ENCODE measurements at places on chromosomes 12 and 14.

GRCh38 chr14:100777818-100778525 lies 47.9 kb upstream of the MEG3 start:
- DNase-seq, result no peak

- DNase-seq, result no peak
Measured at GRCh38 chr14:28163233-28163632, 603.4 kb upstream of the FOXG1 start.

DNA sequence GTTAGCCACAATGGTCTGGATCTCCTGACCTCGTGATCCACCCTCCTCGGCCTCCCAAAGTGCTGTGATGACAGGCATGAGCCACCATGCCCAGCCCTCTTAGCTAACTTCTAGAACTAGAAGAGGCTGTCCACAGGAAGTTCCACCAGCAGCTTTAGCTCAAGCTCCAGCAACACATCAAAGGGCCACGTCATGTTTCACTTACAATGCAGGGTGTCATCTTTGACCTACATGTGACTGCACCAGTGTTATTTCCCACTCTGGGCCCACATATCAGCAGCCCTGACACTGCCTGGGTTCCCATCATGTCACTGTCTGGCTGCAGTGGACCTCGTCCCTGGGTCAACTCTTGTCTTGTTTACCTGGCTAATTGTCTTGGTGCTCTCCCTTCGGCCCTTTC lies 147.2 kb downstream of the GRIN2B start:
- DNase-seq, result no peak

DNA sequence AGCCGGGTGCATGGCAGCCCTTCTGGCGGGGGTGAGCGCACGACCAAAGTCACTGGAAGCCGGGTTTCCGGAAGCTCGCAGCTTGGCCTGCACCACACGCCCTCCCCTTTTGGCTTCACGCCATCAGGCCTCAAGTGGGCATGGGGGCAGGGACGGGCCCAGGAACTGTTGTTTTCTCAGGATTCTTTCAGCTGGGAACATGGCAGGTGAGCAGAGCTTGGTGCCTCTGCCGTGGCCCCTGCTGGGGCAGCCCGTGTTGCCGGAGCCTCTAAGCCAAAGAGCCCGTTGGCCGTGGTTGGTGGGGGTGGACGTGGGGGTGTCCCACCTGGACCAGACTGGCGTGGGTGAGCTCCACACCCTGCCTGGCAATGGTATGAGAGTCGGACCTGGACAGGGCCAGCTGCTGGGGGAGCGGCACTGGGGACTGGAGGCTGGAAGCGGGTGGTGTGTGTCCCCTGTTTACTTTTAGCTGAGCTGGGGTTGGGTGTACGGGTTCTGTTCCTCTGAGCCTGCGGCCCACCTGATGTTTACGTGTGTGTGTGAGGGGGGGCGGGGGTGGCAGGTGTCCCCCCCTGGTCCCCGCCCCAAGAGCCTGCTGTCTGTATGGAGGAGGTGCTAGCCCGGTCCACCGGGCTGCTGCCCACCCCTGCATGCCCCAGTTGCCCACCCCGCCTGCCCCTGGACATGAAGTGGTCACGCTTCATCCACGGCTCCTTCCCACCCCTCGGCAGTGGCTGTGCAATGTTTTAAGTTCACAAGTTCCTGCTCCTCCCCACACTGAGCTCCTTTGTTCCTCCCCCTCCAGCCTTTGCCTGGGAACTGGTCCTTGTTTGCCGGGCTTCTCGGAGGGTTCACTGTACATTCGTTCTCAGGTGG lies 28.7 kb upstream of the PLD4 start:
- peak; percentile 66 for DNase-seq

GRCh38 chr14:101410126-101410525 lies 151.2 kb upstream of the DIO3 start:
- DNase-seq, result no peak

DNA sequence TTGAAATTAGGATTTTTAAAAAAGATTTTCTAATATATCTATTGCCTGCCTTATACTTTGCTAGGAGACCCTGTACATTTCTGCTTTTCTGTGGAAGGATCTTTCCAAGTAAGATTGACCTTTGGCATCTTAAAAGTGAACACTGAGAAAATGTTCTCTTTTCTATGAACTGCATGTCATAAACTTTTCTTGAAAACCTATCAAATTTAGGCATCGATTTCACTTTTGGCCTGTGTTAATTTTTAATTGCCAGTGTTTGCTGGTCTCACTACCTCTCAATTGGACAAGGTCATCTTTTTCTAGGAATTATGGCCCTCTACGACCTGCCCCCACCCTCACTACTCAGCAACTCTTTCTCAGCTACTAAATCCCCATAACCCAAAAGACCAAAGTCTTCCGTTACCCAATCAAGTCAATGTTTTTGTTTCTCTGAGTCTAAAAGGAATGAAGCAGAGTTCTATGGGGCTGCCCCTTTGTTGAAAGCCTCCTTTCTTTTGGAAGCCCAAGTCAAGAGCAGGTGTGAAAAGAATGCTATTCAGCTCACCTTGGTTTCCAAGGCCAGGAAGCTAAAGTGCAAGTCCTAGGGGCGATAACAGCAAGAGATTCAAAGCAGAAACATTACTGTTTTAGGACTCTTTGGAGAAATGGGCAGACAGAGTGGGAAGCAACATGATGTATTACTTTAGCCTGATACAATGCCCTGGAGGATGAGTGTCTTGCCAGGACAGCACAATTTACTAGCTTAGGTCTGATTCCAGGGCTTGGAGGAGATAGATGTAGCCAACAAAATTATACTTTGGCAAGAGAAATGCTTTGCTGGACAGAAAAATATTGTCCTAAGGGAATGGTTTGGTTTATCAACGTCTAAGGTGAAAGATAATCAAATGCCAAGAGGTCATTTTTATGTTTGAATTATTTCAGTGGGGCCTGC lies 55.0 kb downstream of the IGF1 start:
- DNase-seq, result no peak

DNA sequence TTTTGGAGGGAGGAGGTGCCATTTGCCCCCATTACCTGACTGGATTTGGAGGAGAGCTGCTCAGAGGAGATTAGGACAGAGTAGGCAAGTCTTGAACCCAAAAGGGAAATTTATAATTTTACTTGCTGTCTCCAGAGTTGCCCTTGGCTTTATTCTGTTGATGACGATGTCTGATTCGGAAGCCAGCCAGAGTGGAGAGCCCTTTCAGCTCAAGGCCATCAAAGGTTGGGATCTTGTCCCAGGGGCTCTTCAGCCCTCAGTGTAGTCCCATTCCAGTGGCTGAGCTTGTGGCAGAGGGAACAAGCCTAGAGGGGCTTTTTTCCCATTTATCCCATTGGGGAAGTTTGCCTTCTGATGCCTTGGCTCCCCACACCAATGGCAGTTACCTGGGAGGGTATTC lies 71.8 kb downstream of the HSD17B6 start:
- no peak for DNase-seq

GRCh38 chr12:104175726-104176247 lies 37.8 kb upstream of the NFYB start:
- no peak for DNase-seq

DNA sequence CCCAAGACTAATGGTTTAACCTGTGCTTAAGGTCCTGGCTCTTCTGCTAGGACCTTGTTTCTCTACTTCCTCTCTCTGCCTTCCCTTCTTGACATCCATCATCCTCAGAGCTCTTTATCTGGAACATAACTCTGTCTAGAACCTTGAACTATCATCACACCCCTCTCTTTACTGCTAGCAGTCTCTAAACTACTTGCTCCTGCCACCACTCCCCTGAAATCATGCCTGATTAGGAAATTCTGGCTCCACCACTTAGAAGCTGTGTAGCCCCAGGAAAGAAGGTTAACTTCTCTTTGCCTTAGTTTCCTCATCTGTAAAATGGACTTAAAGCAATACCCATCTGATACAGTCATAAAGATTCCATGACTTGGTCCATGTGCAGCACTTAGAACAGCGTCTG lies 9.1 kb downstream of the SLC38A1 start:
- DNase-seq, result no peak

- DNase-seq, result no peak
Measured at GRCh38 chr12:104752016-104752415, 206.1 kb downstream of the SLC41A2 start.

DNA sequence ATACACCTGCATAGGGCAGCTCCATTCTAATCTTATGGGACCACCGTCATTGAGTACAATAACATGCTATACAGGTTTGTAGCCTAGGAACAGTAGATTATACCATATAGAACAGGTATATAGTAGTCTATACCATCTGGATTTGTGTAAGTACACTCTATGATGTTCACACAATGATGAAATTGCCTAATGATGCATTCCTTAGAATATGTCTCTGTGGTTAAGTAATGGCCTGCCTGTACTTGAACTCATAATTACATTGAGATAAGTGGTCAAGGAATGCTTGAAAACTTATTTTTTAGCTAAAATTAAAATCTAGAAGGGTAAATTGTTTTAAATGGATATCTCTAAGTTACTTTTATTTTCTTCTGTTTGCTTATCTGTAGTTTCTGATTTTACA lies 152.7 kb downstream of the SRGAP1 start:
- DNase-seq, result no peak

GRCh38 chr14:79960288-79960687 lies 251.0 kb downstream of the DIO2 start:
- no peak for DNase-seq

DNA sequence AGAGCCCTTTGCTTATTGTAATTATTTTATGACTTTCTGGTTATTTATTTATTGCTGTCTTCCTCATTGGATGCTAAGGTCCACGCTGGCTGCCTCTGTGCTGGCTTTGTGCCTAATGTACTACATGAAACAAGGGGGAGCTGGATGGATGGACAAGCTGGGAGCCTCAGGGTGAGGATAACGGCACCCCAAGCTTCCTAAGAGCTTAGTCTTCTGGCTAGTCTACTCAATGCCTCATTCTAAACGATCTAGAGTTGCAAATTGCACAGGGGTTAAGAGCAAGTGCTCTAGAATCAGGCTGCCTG lies 172.0 kb downstream of the CHST11 start:
- no peak for DNase-seq
